ENCODE measurements at places on chromosomes 2 and 18.

GRCh38 chr2:241895712-241896641 lies 26.4 kb downstream of the RTP5 start:
- peak; percentile 50 for DNase-seq

DNA sequence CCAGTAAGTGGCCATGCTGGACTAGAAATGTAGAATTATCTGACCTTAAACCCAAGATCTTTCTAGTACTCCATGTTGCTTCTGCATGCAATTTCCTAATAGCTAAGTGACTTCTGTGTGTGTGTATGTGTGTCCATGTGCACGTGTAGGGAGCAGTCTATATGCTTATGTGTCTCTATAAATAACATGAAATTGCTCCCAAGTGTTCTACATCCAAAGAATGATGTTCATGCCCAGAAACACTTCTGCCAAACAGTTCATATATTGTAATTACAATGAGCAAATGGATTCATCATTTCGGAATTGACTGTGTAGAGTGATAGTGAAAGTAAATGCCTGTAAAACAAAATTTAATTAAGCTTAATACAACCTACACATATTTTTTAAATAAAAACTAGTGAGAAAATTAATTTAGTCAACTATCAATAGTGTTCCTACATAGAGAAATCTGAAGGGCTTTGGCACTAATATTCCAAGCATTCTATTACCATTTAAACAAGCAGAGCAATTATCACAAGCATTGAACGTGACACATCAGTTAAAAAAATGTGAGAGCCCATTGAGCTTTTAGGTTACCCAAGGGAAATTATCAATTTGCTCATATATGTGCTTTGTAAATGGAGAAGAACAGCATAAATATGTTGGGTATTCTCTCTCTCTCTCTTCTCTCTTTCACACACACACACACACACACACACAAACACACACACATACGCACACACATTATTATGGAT lies 1067.4 kb downstream of the CNTNAP5 start:
- no peak for DNase-seq

GRCh38 chr18:25284861-25285550 lies 67.0 kb downstream of the ZNF521 start:
- no peak for DNase-seq

- no peak for DNase-seq
These were observed 25.0 kb upstream of the MSGN1 start for GRCh38 chr2:17791121-17791816.

DNA sequence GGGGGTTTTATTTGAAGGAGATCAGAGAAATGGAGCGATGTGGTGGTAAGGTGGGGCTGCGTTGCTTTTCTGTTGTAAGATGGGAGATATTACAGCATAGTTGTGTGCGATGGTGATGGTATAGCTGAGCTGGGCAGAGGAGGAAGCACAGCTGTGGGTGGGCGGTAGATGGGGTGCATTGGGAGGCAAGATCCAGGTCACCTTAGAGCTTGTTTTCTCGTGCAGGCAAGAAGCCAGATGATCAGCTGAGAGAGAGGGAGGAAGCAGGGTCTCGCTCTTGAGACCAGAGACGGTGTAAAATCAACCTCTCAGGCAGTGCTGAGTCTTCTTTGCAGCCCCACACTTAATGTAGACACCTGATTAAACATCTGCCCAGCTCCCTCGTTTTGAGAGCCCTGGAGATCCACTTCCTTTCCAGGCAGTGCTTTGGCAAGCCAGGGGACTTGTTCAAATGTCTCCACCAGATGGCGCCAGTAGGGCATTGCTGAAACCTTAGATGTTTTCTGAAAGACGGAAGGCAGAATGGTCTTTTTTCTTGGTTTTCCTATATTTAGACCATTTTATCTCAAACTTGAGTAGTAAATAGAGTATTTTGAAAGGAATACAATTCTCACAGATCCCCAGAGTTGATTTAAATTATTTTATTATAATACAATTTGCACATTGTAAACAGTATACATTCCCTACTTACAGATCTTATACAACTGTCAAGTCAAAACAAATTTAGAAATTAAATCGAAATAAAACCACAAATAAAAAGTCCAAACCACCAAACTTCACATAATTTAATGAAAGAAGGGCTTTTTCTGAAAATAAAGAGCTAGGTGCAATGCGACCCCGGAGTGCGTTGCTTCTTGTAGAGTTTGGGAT lies 21.1 kb upstream of the LYPD6B start:
- peak; percentile 58 for DNase-seq

Measured in COLO829 (cell line).